ENCODE measurements at places on chromosomes 11 and 22.

GRCh38 chr11:111652184-111652583, 49.9 kb downstream of the SIK2 start:
- no peak for DNase-seq

DNA sequence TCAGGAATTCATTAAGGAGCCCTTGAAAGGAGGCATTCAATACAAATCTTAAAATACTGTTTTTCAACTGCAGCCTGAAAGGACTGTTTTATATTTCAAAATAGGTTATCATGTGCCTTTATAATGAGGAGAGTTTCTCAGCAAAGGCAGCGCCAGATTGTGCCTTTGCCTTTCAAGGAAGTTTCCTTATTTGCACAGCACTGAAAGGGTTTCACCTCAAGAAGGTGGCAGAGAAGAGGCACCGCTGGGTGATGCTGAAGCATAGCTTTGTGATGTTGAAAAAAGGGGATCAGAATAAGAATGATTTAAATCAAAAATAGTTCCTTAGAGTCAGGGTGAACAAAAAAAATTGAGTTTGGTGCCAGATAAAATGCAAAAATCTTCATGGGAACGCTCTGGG, 601.0 kb upstream of the KIRREL3 start:
- no peak for DNase-seq

- no peak for DNase-seq
These were observed 15.2 kb upstream of the LDHA start for GRCh38 chr11:18379201-18379600.

DNA sequence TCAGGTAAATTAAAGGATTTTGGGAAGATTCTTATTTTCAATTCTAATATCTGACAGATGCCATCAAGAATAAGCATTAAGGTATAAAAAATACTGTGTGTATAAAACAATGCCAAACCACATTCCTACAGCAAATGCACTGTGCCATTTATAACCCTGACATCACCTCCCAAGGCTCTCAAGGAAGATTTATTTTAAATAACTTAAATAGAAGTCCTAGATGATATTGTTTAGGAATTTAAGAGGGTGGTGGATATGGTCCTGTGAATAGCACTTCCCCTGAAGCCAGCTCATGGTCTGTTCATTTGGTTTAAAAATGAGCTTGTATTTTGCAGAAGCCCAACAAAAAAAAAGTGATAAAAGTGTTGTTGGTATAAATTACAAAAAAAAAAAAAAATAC, 32.1 kb downstream of the PPIL2 start:
- peak; percentile 18 for DNase-seq

GRCh38 chr11:73856031-73856567, 20.5 kb downstream of the COA4 start:
- DNase-seq: no peak

DNA sequence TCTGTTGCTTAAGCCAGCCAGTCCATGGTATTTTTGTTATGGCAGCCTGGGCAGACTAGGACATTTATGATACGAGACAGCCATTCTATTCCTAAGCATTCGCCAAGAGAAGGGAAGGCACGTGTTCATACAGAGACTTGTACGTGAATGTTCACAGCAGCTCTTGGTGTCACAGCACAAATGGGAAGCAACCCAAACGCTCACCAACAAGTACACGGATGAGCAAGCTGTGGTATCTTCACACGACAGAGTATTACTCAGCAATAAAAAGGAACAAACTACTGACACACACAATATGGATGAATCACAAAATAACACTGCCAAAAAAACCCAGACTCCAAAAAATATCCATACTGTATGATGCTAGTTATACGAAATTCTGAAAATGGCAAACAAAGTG, 85.1 kb downstream of the PHF21B start:
- no peak for DNase-seq

DNA sequence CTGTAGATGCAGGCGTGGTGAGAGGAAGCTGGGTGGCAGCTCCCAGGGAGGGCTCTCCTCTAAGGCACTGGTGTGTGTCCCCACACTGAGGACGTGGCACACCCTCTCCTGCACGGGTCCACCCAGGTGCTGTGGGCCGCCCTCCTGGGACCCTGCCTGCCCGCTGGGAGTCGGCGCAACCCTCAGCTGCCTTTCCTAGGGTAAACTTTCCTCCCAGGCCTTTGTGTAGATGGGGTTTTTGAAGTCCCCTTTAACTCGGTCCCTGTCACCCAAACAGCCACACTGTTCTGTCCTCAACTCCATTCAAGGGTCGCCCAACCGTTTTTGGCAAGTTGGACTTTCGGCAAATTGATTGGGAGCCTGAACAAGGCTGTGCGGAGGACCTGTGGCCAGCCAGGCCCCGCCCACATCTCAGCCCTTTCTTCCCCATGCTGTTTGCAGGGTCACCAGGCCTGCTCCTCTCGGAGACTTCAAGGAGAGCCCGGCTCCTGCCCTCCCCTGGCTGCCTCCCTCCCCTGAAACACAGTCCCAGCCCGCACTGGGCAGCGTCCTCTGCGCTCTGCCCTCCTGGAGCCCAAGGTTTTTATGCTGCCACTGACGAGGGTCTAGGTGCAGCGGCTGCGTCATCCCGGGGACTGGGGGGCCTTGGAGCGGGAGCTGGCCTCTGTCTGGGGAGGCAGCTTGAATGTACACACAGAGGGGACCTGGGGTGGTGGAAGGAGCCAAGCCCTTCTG, 1126.2 kb downstream of the BRD1 start:
- no peak for DNase-seq

GRCh38 chr22:32788904-32789624, 12.4 kb upstream of the TIMP3 start:
- peak; percentile 50 for DNase-seq

GRCh38 chr11:60834742-60835533, 7.0 kb upstream of the CCDC86 start:
- no peak for DNase-seq

DNA sequence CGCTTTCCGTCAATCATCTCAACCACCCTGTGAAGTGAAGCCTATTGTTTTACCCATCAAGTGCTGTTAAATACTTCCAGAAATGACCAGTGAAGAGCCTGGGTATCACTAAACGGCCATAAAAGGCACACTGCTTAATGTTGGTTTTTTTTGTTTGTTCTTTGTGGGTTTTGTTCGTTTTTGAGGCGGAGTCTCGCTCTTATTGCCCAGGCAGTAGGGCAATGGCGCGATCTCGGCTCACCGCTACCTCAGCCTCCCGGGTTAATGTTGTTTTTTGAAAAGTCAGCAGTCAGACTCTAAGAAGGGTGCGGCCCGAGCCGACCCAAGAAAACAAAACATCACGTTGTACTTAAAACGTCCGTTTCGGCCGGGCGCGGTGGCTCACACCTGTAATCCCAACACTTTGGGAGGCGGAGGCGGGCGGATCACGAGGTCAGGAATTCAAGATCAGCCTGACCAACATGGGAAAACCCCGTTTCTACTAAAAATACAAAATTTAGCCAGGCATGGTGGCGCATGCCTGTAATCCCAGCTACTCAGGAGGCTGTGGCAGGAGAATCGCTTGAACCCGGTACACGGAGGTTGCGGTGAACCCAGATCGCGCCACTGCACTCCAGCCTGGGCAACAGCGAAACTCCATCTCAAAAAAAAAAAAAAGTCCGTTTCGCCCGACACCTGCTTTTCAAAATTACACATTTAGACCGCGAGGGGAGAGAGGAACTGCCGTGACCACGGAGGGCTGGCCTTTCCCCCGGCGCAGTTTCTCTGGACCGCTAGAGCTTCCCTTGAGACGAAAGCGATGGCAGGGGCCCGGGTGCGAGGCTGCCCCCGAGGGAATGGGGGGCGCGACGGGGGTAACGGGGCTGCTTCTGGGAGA, 714 bp downstream of the CD59 start:
- DNase-seq: peak; percentile 21

DNA sequence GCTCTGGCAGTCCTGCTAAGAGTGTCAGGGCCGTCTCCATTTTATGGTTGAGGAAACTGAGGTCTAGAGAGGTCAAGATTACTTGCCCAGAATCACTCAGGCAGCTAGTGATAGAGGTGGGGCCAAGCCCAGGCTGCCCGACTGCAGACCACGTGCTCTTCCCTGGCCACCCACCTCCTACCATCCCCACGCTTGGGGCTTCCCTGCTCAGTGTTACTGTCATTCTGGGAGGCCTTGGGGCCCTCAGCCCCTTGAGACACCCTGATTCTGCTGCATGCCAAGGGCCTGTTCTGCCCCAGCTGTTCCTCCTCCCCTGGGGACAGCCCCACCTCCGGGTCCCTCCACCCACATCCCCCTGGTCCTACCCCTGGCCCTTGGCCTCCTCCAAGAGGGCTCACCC, 17.2 kb upstream of the TAB1 start:
- no peak for DNase-seq

DNA sequence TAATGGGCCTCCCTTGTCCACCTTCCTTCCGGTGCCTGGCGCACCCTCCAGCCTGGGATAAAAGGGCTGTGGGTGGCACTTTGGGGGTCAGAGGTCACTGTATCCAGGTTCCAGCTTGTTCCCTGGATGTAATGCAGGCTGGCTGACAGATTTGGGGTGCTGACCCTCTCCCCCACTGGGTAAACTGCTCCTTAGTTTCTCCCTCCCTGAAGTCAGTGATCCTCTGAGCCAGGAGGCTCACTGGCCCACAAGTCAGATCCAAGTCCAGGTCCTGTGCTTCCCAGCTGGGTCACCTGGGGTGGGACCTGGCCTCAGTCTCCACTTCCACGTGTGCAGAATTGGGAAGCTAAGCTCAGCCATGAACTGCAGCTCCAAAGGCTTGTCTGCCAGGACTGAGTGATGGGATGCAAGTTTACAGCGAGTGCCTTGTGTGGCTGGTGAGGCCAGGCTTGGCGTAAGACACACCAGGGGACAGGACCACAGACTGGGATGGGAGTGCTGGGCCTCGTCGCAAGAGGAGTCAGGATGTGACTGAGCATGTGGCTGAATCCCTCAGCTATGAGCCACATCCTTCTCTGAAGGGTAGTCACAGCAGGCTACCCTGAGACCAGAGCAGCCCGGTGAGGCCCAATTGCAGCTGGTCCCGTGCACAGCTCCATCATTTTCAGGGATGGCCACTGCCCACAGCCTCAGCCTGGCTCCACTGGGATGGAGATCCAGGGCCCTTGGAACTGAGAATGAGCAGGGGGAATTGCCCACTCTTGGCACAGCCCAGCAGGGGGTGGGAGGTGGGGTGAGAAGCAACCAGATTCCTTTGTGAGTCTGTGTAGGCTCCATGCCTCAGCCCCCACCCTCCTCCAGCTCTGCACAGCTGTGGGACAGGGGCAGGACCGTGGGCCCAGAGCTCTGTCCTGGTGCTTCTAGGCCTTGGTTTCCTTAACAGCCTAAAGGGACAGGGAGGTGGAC, 7.2 kb downstream of the SHISA8 start:
- no peak for DNase-seq

- peak; percentile 55 for DNase-seq
These were observed 60.6 kb downstream of the NXPE2 start for GRCh38 chr11:114738954-114739353.

DNA sequence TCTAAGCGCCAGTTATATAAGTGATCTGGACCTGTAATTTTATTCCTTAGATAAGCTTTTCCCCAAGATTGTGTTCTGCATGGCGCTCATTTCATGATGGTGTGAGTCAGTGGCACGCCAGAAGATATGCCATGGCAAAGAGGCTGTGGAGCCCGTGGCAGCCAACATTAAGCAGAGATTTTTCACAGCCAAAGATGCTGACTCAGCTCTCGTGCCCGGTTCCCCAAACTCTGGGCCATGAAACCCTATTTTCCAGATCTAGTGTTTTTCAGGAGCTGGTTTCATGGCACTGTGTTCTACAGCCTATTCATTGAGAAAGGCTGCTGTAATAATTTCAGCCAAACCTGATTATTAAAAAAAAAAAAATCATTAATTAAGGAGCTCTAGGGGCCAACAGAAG, 15.4 kb upstream of the LINC01488 start:
- no peak for DNase-seq

DNA sequence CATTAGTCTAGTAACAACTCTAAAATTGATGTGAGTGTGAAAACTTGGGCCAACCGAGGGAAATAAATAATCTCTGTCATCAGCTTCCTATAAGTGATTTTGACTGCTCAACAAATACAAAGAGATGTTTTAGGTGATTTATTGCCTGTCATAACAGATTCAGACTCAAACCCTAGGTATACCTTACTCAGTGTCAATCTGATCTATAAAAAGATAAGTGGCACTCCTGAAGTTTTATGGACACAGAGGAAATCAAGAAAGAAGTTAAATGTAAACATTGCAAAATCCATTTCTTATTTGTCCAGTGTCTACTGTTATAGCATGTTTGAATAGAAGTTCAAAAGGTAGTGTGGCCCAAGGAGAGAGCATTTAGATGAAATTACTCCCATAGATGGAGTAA, 30.4 kb upstream of the TYR start:
- no peak for DNase-seq

- no peak for DNase-seq
These were observed 19.3 kb upstream of the TMEM9B start for GRCh38 chr11:8983552-8983951.

DNA sequence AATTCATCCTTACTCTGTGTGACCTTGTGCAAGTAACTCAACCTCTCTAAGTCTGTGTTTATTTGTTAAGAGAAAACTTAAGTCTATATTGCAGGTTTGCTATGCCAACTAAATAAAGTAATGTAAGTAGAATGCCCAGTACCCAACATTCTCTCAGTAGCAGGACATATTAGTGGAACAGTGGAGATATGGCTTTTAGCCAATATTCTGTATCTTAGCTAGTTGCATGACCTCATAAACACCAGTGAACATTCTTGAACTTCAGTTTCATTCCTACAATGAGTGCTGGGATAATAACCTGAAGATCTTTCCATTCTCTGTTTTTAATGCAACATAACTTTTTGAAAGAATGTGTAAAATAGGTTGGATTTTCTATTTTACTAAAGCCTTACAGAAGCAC, 77.0 kb downstream of the RAB38 start:
- DNase-seq: peak; percentile 46

DNA sequence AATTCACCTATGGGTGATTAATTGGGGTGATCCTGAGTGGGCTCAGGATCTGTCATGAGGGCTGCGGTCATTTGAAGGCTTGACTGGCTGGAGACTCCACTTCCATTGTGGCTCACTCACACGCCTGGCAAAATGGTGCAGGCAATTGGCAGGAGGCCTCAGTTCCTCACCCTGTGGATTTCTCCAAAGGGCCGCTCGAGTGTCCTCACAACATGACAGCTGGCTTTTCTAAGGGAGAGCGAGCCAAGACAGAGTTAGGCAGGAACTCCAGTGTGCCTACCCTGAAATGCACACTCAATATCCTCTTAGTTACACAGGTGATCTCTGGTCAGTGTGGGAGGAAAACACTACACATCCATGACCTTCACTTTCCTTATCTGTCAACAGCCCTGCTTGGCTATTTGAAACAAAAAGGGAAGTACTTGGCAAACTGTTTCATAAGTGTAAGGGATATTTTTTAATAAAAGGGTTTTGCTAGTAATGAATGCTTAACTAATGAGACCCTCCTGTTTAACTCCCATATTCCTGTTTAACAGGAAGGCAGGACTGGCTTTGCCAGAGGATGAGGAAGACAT, 25.7 kb downstream of the OSBP2 start:
- DNase-seq: no peak

DNA sequence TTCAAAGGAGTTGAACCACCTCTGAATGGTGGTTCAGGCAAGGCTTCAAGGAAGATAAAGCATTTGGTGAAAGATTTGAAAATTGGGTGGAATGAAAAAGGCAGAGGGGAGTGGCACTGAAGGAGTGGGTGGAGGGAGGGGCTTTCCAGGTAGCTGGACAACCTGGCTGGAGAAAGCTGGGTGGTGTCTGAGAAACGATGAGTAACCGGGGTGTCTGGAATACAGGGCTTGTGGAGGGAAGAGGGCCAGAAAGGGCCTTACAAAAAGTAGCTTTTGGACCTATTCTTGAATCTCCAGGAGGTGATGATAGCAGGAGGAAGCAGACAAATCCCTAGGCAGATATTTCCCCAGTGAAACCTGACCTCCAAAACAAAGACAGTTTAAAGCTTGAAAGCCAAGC, 99.3 kb downstream of the RASSF10 start:
- DNase-seq: no peak

- DNase-seq: peak; percentile 38
These were observed 936 bp downstream of the BRD1 start for GRCh38 chr22:49826603-49827270.

All from amniotic epithelial cell (primary cell).